Foreskin melanocyte (primary cell): ENCODE measurements at places on chromosomes 7 and 10.
A peak's percentile ranks its signal among the peaks of the same experiment; 100 is the strongest.

DNA sequence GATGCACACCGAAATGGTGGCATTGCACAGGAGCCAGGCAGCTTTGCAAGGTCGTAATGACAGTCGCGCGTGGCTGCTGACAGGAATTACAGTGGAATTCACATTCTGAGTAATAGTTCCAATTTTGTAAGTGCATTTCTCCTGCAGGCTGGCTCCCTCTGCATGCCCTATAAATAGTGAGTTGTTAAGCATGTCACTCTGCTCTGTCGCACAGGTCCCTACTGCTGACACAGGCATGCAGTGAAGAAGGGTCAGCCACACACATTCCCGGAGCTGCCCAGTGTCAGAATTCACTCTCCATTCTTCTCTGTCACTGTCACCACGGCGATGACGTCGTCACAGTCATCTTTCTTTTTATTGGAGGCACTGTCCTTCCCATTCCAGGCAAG is 49.2 kb upstream of the SHH start:
- no peak for DNase-seq

DNA sequence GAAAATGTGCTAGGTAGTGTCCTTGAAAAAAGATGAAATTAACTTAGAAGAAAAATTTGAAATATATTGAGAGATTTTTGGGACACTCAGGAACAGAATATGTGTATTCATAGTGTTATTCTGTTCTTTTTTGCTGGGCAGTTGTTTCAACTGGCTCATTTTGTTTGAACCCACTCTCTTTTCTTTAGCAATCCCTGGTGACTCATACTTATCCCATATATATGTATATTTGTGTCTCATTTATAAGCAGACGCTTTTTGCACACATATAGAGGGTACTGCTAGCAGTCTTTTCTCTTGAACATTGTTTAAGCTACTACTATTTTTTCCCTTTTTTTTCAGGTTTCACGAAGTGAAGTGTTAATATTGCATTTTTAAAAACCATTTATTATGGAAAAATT is 1.9 kb downstream of the EXOC6 start:
- no peak for DNase-seq

GRCh38 chr10:129533281-129533680 is 66.2 kb downstream of the MGMT start:
- DNase-seq = no peak

- DNase-seq = no peak
Measured at GRCh38 chr7:149469806-149470205, 8.9 kb upstream of the ZNF777 start.

- DNase-seq = no peak
Measured at GRCh38 chr7:147078312-147078711, 961.7 kb downstream of the CNTNAP2 start.

GRCh38 chr7:31776616-31777015 is 89.6 kb downstream of the PPP1R17 start:
- DNase-seq = no peak

GRCh38 chr10:124542336-124542735 is 80.7 kb downstream of the LHPP start:
- no peak for DNase-seq

- DNase-seq = no peak
Measured at GRCh38 chr10:50416881-50417280, 165.6 kb upstream of the ASAH2 start.

- no peak for DNase-seq
Measured at GRCh38 chr10:26488344-26488743, 50.2 kb downstream of the APBB1IP start.

DNA sequence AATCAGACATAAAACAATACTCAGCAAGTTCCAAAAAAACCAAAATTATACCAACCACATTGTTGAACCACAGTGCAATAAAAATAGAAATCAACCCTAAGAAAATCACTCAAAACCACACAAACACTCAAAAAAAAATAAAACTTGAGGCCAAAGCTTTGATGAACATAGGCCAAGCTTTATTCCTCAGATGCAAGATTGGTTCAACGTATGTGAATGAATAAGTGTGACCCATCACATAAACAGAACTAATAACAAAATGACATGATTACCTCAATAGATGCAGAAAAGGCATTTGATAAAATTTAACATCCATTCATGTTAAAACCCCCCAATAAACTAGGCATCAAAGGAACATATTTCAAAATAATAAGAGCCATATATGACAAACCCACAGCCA is 506.1 kb upstream of the FZD8 start:
- DNase-seq = no peak

DNA sequence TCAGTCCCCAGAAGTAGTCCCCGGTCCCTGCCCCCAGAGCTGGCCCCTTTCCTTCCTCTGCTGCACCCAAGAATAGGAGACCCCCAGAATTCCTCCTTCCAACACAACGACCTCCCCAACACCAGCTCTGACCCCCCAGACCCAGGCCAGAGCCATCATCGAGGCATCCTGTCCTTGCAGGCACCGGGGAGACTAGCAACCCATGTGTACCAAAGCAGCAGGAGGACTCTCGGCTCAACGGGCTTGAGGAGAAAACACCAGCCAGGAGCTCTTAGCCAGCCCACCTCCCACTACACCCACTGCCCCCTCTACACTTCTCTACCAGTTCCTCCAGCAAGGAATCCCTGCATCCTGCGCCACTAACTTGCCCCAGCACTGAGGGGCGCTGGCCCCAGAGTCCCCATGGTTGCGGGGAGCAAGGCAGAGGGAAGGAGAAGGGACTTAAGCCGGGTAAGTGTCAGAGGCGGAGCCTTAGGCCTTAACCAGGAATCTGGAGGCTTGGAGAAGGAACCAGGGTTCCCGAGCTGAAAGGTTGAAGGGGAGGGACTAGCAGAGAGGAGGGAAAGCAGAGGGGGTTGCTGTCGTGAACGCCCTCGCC is 3.9 kb downstream of the GRID1 start:
- no peak for DNase-seq

DNA sequence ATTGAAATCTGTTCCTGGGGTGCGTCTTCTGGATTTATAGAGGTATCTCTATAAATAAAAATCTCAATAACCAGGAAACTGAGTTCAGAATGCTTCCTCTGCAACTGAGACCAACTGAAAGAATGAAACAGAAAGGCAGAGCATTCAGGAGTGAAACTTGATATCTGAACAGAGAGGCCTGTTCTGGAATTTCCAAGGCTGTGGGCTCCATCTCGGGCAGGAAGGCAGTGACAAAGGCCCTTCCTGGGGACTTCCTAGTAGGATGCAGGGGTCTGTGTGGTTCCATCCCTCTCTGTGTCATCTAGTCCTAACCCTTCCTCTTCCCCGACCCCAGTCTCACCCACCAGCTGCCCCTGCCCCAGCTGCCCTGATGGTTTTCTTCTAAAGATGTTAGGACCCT is 52.0 kb downstream of the JCAD start:
- DNase-seq = no peak

GRCh38 chr10:89975771-89976170 is 274.4 kb downstream of the KIF20B start:
- no peak for DNase-seq

GRCh38 chr7:157429001-157429679 is 92.3 kb downstream of the DNAJB6 start:
- DNase-seq = no peak

GRCh38 chr7:100679129-100679926 is 5.8 kb downstream of the GNB2 start:
- no peak for DNase-seq

DNA sequence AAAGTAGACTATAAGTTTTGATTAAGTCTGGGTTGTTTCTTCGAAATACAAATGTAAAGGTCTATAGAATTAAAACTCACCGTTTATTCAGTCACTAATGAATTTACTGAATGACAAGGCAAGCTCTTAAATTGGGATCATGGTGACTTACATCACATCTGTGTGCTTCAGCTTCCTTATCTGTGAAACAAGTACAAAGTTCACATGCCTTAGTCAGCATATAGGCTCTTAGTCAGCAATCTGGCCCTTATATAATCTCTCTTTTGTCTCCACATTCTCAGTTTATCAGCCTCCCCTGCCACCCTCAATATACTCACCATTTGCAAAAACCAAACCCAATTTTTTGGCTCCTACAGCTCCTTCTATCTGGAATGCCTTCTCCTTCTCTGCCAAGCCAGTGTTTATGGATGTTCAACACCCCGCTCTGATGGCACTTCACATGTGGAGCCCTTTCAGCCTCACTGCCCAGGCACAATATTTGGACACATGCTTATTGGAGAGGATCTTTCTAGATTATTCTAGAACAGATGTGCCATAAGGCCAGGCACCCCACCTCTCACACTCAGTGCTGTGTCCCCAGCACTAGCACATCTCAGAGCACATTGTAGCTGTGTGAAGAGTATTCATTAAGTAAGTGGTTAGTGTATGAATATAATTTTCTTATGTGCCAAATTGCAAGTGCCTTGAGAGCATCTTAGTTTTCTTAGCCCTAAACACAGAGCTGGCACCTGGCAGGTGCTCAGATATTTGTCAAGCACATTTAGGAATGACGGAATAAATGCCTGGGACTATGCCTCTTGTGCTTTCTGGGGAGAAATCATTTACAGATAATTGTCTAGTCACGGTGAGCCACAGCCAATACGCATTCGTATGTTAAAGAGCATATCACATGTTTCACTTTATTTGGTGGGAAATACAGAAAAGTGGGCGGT is 9.8 kb upstream of the LAMB1 start:
- DNase-seq = no peak

DNA sequence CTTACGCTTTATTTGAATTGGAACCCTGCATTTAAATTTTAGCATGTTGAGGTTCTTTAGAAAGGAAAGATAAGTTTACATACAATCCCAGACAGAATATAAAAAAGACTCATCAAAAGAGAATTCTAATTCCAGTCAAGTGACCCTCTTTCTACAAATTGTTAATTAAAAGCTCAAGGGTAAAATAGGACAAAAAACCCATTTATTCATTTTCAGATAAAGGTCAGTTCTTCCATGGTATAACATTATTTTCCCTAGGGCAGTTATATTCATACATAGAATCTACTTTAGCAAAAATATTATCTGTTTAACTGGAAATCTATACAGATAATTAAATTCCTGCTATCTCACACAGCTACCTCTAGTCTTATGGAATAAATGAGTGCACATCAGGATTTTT is 137.5 kb upstream of the LAMB4 start:
- DNase-seq = peak; percentile 70

DNA sequence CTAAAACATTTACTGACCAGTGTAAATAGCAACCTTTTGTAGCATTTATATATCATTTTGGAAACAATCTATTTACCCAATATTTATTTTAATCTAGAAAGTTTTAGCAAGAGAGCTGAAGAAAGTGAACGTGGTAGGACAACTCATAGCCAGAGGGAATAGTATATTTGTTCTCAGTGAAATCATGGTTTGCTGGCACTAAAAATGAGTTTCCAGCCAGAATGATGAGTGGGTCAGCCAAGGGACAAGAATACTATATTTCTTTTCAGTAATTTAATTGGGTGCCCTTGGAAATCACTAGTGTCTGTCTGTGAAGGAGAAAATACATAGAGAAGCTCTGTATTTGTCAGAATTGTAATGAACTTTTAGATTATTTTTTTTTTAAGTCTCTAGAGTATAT is 74.9 kb downstream of the MINPP1 start:
- DNase-seq = no peak

DNA sequence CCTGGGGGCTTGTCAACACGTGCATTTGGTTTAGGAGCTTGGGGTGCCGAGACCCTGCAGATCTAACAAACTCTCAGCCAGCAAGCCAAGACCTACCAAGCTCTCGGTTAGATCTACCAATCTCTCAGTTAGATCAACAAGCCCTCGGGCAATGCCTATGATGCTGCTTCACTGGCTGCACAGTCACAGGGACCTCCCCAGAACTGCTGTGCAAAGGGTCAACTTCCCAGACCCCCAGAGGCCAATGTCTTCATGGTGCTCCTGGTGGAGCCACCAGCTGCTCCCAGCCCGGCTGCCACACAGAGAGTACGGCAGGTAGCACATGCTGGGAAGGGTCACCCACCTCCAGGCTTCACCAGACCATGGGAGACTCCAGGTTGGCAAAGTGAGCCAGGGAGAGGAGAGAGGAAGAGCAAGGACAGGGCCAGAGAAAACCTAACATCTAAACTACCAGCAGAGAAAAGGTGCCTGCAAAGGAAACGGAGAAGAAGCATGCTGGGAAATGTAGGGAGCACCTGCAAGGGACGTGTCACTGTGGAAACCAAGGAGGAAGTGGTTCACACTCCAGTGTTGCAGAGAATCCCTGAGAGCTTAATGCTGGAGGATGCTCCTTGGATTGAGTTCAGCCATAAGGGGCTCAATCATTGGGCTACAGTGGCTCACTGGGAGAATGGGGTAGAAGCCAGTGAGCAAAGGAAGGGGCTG is 51.5 kb upstream of the GDF10 start:
- DNase-seq = no peak

- DNase-seq = no peak
Measured at GRCh38 chr7:119281181-119281846, 991.7 kb upstream of the KCND2 start.

DNA sequence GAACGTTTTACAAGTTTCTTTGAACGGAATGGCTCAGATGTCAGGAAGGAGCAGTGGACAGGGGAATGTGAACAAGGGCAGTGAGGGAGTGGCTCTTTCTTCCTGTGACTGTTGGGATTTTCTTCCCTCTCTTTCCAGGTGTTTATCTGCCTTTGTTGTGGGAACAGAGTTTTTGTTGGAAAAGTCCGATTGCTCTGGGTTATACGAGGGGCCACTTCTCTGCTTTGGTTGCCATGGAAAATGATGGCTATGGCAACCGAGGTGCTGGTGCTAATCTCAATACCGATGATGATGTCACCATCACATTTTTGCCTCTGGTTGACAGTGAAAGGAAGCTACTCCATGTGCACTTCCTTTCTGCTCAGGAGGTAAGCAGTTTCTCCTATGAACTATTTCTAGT is 41.4 kb downstream of the ZRANB1 start:
- no peak for DNase-seq

- no peak for DNase-seq
Measured at GRCh38 chr10:120517196-120517595, 60.2 kb downstream of the PLPP4 start.

GRCh38 chr7:139776486-139777132 is 1.2 kb downstream of the HIPK2 start:
- DNase-seq = peak; percentile 44

DNA sequence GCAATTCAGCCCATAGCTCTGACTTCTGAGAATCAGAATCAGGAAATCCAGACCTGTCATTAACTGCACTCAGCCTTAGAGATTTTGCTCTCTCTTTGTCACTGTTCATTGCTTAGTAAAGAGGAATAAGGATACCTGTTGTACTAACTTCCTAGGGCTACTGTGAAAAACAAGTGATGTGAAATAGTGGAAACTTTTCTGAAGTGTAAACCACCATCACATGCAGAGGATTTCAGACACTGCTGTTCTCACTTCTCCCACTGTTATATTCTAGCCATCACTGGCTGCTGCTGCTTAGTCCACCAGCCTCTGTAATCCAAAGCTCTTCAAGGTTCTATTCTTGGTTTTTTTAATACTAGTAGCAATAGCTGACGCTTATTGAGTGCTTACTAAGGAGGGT is 129.6 kb upstream of the CCDC6 start:
- no peak for DNase-seq

- DNase-seq = no peak
Measured at GRCh38 chr10:132657748-132658147, 120.2 kb downstream of the INPP5A start.
